Transverse colon (tissue), 4 donors: ENCODE measurements at places on chromosomes 13 and 19. TPM values are rescaled to one million over a fixed set of nuclear protein-coding genes. Genes with fewer than 3 reads are reported as not detected.
A peak's percentile ranks its signal among the peaks of the same experiment; 100 is the strongest.

ZNF491 gene
- total RNA-seq, result 2.4 TPM

CNFN gene
- not detected for total RNA-seq

C5AR2 gene
- total RNA-seq, result 4.9 TPM

MEX3D gene
- total RNA-seq, result 20.8 TPM

SHANK1 gene
- not detected for total RNA-seq

NLRP9 gene
- not detected for total RNA-seq

DOCK9 gene
- total RNA-seq, result 120 TPM

GRCh38 chr13:98274921-98275487, 97.9 kb upstream of the RNF113B start:
- H3K36me3 ChIP-seq, result no peaks in the 10 kb centered on the region
- no peaks in the 10 kb centered on the region for H3K27me3 ChIP-seq
- no peak overlapping the region for H3K4me3 ChIP-seq
- H3K4me1 ChIP-seq, result peaks cover 6% of the 10 kb centered on the region
- no peak overlapping the region for H3K27ac ChIP-seq
- no peak for DNase-seq

DNA sequence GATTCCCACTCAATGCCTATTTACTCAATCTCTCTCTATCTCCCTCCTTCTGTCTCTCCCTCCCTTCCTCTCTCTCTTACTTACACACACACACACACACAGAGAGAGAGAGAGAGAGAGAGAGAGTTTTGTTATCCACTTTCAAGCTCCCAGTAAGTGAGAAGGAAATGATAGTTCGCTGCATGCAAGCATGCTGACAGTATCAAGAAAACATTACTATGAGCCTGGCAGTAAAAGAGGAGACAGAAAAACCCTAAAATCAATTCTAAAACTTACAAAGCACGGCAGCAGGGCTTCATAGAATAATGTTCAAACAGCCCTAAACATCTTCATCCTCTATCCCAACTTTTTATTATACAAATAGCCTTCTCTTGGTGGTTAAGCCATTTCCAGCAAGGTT, 171.9 kb downstream of the FOXO1 start:
- H3K27me3 ChIP-seq, result no peaks in the 10 kb centered on the region
- no peaks in the 10 kb centered on the region for H3K4me1 ChIP-seq
- H3K27ac ChIP-seq, result no peak overlapping the region
- H3K4me3 ChIP-seq, result no peak overlapping the region
- H3K36me3 ChIP-seq, result no peaks in the 10 kb centered on the region

DNA sequence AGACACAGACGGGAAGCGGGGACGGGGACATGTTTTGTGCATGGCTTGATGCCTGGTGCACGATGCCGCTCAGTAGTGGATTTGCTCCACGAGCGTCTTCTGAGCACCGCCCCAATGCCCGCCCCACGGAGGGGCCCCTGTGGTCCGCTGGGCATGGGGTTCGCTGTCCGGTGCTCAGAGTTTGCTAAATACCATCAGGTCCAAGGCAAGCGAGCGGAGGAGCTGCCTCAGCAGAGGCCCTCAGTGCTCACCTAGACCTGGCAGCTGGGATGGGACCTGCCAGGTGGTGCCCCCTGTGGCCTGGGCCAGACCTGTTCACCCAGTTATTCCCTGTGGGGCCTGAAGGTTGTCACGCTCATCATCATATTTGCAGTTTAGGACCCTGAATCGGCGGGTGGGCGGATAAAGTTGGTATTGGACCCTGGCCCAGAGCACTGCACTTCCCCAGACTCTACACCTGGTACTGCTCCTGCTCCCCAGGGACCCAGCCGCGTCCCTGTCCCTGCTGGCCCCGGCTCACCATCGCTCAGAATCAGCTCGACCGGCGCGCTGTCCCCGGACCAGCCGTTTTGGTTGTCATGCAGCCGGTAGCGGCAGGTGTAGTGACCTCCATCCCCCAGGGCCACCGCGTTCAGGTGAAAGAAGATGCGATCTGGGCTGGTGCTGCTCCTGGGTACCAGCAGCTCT, 2.3 kb downstream of the A1BG start:
- H3K36me3 ChIP-seq, result no peaks in the 10 kb centered on the region
- no peak for DNase-seq
- peaks cover 5% of the 10 kb centered on the region for H3K4me1 ChIP-seq

DNA sequence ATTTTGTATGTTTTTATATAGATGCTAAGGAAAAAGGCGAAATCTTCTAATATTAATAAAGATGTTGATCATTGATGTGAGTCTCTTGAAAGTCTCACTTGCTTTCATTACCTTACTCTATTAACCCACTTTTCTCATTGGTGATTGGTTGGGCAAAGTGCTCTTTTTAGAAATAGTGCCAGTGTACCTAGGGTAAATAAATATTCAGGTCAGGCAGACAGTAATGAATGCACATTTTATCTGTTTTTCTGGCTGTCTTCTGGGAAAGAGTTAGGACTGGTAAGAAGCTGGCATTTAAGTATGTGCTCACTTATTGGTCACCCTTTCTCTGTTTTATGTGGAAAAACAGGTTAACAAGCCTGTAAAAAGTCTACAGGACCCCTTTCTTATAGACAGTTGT, 11.2 kb downstream of the SERP2 start:
- no peaks in the 10 kb centered on the region for H3K27me3 ChIP-seq
- H3K36me3 ChIP-seq, result no peaks in the 10 kb centered on the region
- no peak overlapping the region for H3K4me3 ChIP-seq
- peaks cover 19% of the 10 kb centered on the region for H3K4me1 ChIP-seq

DNA sequence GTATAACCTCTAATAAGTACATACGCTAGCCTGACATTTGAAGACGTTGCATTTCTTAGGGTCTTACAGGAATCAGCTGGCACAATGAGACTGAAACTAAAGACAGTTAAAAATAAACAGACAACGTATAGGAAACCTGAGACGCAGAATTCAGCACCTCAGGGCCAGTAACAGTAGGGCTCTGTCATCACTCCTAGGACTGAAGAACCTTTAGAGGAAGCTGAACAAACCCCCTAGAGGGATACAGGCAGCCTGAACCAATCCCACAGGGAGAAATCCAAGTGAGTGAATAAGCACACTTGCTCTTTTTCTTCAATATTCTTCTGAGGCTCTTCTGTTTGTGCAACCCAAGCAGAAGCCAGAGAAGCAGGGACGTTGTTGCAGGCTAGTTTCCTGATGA, 53.9 kb upstream of the KLHL1 start:
- H3K4me3 ChIP-seq, result no peak overlapping the region
- no peaks in the 10 kb centered on the region for H3K36me3 ChIP-seq
- no peaks in the 10 kb centered on the region for H3K4me1 ChIP-seq
- H3K27ac ChIP-seq, result no peak overlapping the region
- no peaks in the 10 kb centered on the region for H3K27me3 ChIP-seq

DNA sequence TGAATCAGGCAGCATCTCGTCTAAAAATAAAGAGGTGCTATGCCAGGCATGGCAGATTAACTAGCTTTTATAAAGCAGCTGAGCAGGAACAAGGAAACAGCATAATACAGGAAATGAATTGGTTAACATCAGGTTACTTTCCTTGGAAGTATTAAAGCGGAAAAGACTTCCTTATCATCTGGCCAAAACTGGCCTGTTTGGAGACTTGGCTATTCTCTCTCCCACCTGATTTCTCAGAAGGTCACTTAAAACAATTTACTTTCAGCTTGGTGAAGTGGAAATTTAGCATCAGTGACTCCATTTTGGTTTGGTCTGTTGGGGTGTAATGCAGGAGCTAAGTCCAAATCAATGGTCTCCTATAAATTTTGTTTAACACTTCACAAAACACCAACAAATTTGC, 191.6 kb downstream of the NUFIP1 start:
- no peak for DNase-seq
- no peak overlapping the region for H3K27ac ChIP-seq
- no peaks in the 10 kb centered on the region for H3K4me1 ChIP-seq
- H3K36me3 ChIP-seq, result no peaks in the 10 kb centered on the region

GRCh38 chr19:10615429-10616023, 9.8 kb upstream of the SLC44A2 start:
- H3K27me3 ChIP-seq, result no peaks in the 10 kb centered on the region
- H3K4me1 ChIP-seq, result peaks cover 23% of the 10 kb centered on the region
- DNase-seq, result no peak
- H3K36me3 ChIP-seq, result no peaks in the 10 kb centered on the region
- no peak overlapping the region for H3K27ac ChIP-seq

DNA sequence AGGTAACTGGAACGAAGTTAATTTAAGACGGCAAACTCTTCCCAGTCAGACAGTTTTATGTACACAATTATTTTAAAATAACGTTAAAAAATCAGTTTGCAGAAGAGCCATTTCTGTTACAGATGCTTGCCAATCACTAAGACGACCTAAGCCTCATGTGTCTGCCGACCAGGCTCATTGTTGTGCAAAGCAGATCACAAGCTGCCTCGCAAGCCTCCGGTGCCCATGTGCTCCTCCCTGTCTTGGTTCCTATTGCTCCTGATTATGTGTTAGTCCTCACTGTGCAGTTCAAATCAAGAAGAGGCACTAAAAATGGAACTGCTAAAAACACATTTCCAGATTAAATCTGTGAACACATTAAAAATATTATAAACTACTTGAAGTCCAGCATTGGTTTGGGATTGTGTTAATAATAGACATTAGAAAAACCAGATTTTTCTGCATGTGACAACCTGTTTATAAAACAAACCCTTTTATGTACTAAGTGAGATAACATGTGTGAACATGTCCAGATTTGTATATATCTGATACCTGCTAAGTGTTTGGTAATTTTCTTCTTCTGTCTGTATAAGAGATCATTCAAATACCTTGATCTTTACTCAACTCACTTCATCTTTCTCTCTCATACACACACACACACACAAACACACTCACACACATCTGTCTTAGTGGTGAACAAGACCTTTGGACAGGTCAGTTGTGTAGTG, 81.9 kb upstream of the SLC15A1 start:
- no peaks in the 10 kb centered on the region for H3K27me3 ChIP-seq
- no peak overlapping the region for H3K4me3 ChIP-seq
- DNase-seq, result no peak

DNA sequence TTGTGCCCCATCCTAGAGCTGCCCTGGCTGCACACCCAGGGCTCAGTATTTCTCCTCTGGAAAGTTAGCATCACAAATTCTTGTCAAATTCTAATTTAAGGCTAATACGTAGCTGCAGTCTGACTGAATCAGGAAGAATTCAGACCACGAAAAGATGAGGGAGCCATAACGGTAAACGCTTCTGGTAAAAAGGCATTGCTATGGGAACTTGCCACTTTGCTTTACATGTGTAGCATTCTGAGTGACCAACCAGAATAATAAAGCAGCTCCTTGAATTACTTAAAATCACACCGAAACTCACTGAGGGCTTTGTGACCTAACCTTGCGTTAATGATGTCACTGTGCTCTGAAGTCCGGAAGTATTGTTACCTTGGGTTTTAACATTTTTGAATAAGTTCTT, 286.6 kb upstream of the TMTC4 start:
- no peaks in the 10 kb centered on the region for H3K4me1 ChIP-seq
- H3K27me3 ChIP-seq, result no peaks in the 10 kb centered on the region
- DNase-seq, result no peak
- H3K4me3 ChIP-seq, result no peak overlapping the region

DNA sequence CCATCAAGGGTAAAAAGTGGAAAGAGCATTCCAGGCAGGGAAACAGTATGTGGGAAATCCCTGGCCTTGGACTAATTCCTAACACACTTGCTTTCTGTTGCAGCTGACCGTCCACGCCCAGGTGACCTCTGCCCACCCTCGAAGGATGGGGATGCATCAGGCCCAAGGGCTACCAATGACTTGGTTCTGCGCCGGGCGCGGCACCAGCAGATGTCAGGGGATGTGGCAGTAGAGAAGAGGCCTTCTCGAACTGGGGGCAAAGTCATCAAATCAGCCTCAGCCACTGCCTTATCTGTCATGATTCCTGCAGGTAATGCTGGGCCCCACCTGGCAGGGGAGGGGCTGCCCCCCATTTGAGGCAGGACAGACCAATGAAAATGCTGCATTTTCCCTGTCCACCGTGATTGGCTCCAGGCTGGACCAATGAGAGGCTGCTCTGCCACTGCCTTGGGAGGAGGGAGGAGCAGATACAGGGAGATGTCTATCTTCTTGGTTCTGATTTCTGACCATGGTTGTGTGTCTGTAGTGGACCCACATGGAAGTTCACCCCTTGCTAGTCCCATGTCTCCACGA, 12.6 kb downstream of the DNASE2 start:
- H3K4me1 ChIP-seq, result peaks cover 12% of the 10 kb centered on the region
- no peak overlapping the region for H3K4me3 ChIP-seq
- no peaks in the 10 kb centered on the region for H3K36me3 ChIP-seq
- H3K27ac ChIP-seq, result no peak overlapping the region
- H3K27me3 ChIP-seq, result no peaks in the 10 kb centered on the region
- no peak for DNase-seq

GRCh38 chr13:36130193-36130551, 1.0 kb downstream of the DCLK1 start:
- no peak for DNase-seq
- H3K36me3 ChIP-seq, result no peaks in the 10 kb centered on the region
- H3K4me1 ChIP-seq, result no peaks in the 10 kb centered on the region
- H3K27me3 ChIP-seq, result peaks cover 37% of the 10 kb centered on the region
- no peak overlapping the region for H3K27ac ChIP-seq
- peak overlapping the region; percentile 48 for H3K4me3 ChIP-seq

- no peaks in the 10 kb centered on the region for H3K4me1 ChIP-seq
- no peak overlapping the region for H3K27ac ChIP-seq
- H3K36me3 ChIP-seq, result peaks cover 10% of the 10 kb centered on the region
- DNase-seq, result no peak
- no peaks in the 10 kb centered on the region for H3K27me3 ChIP-seq
These were observed 2.6 kb downstream of the ZNF71 start for GRCh38 chr19:56597696-56598095.

GRCh38 chr13:72559716-72560115, 167.7 kb downstream of the MZT1 start:
- no peak overlapping the region for H3K27ac ChIP-seq
- no peaks in the 10 kb centered on the region for H3K4me1 ChIP-seq
- no peak overlapping the region for H3K4me3 ChIP-seq
- no peaks in the 10 kb centered on the region for H3K27me3 ChIP-seq
- H3K36me3 ChIP-seq, result no peaks in the 10 kb centered on the region

GRCh38 chr13:110644892-110645521, 29.7 kb downstream of the NAXD start:
- H3K4me3 ChIP-seq, result no peak overlapping the region
- H3K27ac ChIP-seq, result peak overlapping the region; percentile 36
- peaks cover 5% of the 10 kb centered on the region for H3K4me1 ChIP-seq
- no peaks in the 10 kb centered on the region for H3K27me3 ChIP-seq
- peak; percentile 66 for DNase-seq

GRCh38 chr13:35814605-35815011, 316.6 kb downstream of the DCLK1 start:
- DNase-seq, result no peak
- no peak overlapping the region for H3K4me3 ChIP-seq
- no peaks in the 10 kb centered on the region for H3K4me1 ChIP-seq
- H3K36me3 ChIP-seq, result no peaks in the 10 kb centered on the region
- no peak overlapping the region for H3K27ac ChIP-seq
- no peaks in the 10 kb centered on the region for H3K27me3 ChIP-seq

DNA sequence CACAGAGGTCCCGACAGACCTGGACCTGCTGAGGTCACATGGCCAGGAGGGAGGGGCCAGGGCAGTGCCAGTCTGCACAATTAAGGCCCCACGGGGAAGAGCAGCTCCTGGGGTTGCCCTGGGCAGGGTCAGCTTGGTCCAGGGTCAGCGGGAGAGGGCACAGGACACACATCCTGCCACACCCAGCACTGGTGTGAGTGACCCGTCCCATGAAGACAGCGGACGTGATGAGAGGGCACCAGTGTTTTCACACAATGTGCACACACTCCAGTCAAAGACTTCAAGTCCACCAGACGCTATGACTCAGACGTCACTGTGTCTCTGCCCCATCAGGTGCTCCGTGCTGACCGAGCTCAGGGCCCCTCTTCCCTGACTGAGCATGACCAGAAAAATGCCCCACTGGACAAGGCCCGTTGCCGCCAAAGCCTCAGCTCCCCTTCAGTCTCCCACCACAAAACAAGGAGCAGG, 4.2 kb downstream of the TMEM259 start:
- H3K36me3 ChIP-seq, result no peaks in the 10 kb centered on the region
- H3K4me3 ChIP-seq, result no peak overlapping the region
- no peaks in the 10 kb centered on the region for H3K27me3 ChIP-seq
